GM13977 (cell line): ENCODE measurements at places on chromosomes 11 and 22.

DNA sequence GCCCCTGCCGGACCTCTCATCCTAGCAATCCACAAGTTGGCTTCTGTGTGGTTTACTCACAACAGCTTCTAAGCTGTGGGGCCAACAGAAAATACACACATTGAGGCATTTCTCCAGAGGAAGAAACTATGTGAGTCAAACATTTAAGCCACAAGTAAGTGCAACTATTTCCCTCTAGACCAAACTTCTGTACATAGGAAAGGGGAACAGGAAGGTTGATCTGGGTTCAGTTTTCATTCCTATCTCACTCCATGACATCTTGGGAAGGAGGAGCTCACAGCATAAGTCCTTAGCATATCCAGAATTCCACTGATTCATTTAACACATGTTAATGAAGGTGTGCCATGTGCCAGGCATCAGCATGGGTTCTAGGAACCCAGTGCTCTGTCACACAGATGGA, 72.8 kb upstream of the PICALM start:
- no peak for DNase-seq

- DNase-seq, result no peak
Measured at GRCh38 chr11:122030286-122030685, 85.7 kb downstream of the BLID start.

DNA sequence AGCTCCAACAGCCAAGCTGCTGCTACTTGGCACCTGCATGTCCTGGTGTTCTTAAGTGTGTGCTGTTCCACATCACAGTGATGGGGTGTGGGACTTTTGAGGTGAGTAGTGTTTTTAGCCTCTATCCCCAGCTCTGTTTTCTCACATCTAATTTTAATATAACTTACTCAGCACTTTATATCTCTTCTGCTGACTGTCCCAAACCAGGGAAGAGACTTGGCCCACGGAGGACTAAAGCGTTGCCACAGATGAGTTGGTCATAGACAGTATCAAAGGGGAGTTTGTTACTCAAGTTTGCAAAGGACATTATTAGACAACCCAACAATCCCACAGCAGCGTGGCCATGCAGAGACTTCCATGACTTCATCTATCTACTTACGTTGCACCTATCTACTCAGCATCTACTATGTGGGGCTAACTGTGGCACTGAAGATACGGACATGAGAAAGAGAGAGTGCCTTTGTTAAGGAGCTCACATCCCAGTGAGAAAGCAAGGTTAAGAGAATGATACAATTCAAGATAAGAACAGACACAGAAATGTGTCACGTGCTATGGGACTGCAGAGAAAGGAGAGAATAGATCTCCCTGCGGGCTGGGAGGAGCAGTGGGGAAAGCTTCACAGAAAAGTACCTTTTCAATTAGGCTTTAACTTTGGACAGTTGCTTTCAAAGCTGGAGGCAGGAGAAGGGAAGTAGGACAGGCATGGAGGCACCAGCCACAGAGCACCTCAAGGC, 82.4 kb downstream of the ME3 start:
- no peak for DNase-seq

- no peak for DNase-seq
Measured at GRCh38 chr11:128201009-128201408, 386.3 kb downstream of the ETS1 start.

DNA sequence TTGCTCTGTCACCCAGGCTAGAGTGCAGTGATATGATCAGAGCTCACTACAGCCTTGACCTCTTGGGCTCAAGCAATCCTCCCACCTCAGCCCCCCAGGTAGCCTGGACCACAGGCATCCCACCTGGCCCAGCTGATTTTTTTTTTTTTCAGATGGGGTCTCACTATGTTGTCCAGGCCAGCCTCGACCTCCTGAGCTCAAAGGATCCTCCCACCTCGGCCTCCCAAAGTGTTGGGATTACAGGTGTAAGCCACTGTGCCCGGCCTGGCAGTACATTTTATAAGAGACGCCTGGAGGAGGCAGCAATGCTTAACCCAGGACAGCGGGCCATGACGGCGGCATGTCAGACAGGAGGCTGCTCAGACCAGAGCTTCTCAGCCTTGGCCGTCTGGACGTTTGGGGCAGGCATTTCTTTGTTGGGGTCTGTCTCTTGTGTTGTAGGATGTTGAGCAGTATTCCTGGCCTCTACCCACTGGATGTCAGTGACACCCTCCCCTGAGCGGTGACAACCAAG, 4.3 kb downstream of the LGALS2 start:
- no peak for DNase-seq

- no peak for DNase-seq
Measured at GRCh38 chr22:49942565-49943404, 17.8 kb upstream of the PIM3 start.

- DNase-seq, result no peak
Measured at GRCh38 chr11:62241095-62241494, 944 bp upstream of the SCGB1D2 start.

DNA sequence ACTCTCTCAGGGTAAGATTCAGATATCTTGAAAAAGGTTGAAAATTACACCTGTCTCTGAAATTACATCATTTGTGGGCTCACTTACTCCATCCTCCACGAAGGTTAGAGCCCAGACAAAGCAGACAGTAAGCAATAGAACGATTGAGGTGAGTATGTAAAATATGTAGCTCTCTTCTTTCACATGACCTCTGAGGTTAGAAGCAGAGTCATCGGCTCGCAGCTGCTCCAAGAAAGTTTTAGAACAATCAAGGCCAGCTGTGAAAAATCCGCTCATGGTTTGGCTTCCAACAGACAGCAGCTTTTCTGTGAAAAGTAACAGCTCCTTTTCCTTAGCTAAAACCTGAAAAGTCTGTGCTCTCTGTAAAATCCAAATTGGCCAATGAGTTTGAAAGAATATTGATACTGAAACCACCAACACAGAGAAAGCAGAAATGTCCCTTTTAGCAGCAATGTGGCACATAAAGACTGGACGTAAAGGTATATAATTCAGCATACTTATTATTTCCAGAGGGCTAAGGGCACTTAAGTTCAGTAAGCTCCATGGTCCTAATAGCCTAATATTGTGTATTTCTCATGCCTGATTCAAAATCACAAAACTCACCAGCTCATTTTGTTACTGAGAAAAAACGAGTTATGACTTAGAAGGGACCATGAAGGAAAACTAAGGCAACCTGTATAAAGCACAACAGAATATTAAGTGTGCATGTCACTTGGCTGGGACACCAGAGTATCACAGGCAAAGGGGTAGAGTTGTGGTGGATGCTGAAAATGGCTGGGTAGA, 78.2 kb downstream of the FAM76B start:
- DNase-seq, result no peak

DNA sequence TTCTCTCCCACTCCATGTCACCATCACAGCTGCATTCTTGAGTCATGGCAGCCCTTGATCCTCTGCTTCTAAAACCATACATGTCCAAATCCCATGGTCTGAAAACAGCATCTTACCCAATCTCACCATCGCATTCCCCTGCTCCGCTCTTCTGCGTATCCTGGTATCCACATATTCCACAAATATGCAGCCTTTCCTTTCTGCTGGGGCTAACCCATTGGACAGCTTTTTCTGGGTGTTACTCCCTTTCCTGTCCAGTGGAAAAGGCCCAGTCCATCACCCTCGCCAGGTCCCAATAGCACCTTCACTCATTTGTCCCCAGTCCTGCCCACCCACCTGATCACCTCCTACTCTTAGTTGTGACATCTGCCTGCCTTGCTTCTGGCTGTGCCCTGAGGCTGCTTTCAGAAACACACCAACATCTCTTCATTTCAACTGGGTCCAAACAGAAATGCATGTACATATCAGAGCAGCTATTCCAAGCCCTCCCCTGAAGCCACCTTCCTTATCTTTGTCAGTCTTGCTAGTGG, 237.6 kb upstream of the TBCEL start:
- DNase-seq, result no peak

- DNase-seq, result no peak
Measured at GRCh38 chr22:49735901-49736421, 91.7 kb downstream of the BRD1 start.

DNA sequence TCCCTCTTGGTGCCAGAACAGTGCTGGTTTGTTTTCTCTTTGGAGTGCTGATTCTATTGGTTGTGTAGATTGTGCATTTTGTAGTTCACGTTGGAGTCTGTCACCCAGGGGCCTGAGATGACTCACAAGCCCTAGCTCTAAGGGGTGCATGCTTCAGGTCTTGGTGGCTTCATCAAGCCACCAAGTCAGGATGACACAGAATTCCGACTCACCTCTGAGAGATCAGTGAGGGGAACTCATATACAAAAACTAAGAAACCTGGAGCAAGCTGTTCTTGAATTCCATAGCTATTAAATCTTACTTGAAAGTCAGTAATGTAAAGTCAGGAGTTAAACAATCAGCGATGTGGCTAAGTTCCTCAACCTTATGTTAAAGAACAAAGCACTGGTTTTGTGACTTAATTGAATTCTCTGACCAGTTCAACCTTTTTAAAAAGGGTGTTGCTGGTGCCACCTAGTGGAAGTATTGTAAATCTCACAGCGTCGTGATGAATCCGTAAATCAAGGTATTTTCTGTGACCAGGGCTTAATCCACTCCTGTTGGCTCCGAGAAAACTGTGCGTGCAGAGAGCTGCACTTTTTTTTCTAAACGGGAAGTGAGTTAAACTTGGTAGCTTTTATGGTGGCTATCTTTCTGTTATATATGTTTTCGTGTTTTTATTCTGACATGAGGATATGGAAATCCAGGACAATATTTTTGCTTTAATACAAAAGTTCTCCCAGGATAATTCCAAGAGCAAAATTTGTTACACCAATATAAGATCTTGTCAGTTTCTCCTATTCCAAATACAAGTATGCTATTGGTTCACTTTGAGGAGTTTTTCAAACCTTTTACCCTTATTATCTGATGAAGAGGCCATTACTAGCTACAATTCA, 14.6 kb downstream of the MMP13 start:
- peak; percentile 55 for DNase-seq

DNA sequence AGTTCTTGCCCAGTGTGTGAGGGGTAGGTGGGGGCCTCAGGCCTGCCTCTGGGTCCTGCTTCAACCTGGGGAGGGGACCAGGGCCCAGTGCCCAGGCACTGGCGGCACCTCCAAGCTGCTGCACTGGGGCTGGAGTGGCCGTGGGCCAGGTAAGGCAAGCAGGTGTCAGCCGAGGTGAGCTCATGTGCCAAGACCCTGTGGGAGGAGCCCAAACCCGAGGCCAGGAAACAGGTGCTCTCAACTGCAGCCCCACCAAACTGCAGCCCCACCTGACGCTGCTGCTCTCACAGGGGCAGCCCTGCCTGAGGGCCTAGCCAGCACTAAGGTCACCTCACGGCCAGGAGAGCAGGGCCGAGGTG, 18.1 kb upstream of the GNB1L start:
- DNase-seq, result no peak

DNA sequence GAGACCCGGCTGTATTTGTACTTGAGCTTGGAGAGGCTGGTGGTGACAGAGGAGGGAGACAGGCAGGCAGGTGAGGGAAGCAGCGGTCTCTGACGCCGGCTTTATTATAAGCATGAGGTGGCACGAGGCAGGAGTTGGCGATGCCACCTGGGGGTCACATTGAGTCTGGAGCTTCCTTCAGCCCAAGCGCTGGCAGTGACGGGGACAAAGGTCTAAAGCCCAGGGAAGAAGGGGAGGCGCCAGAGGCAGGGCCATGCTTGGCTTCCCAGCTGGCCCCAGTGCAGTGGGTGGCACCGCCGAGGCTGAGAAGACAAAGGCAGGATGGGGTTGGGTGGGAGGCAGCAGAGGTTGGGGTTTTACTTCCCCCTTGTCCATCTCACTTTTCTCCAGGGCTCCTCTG, 4.5 kb downstream of the FXYD2 start:
- DNase-seq, result no peak

- no peak for DNase-seq
Measured at GRCh38 chr22:48605856-48606481, 1221.7 kb downstream of the BRD1 start.

DNA sequence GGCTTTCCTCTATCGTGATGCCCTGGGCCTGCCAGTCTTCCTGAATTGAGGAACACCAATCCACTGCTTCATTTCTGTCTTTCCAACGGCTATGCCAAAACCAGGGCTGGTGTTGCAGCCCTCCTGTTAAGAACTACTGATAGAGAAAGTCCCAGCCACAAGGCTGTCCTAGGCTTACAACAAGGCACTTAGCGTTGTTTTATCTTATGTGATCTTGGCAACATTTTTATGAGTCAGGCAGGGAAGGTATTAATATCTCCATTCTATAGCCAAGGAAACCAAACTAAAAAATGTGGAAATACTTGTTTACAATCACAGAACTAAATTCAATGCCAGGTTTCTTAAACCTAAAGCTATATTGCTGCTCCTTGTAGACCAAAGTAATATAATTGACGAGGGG, 89.9 kb upstream of the AMOTL1 start:
- no peak for DNase-seq

- DNase-seq, result peak; percentile 47
Measured at GRCh38 chr22:39496131-39496838, 5.8 kb upstream of the MIEF1 start.

- no peak for DNase-seq
Measured at GRCh38 chr11:11568651-11569229, 53.1 kb downstream of the GALNT18 start.

DNA sequence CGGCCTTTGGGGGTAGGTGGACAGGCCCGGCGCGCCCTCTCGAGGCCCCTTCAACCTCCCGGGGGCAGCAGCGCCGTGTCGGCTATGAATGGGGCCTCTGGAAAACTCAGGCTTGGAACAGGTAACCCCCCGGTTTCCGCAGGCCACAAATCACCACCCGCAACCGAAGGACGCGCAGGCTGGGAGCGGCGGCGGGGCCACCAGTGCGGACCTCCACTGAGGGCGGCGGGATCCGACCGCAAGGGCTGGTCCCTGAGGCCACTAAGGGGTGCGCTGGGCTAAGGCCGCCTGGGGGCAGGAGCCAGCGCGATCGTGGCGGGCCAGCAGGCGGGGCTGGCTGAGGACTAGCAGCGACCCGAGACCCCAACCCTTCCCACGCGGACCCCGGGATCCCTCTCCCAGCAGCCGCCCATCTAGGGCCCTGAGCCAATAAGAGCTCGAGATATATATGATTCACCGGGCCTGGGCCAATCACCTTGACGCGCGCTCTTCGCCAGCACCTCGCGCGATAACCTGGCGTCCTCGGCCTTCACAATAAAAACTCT, 609 bp upstream of the ATF4 start:
- DNase-seq, result peak; percentile 99

- DNase-seq, result no peak
Measured at GRCh38 chr11:62477927-62478326, 59.1 kb downstream of the SCGB1A1 start.

DNA sequence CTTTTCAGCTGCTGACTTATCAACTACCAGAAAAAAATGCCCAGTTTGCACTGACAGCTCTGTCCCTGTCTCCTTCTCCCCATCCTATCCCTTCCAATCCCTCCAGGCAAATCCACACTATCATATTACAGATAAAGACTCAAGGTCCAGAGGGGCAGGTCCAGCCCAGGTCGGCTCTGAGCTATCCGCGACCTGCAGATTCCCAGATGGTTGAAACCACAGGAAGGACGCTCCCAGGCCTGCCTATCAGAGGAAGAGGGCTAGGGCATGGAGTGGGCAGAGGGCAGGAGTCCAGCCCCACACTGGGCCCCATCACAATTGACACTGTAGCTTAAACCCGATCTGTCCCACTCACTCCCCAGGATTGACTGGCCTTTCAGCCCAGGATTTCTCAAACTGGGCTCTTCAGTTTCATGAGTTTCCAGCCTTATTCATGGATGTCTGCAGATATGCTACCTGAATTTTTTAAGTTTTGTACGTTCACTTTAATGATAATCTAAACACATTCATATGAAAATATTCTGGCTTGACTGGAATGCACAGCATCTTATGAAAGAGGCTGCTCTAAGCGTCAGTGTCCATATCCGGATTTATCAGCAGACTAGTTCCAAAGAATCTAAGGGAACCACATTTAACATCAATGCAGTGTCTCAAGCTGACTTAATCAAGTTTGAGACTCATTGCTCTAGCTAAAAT, 16.4 kb upstream of the FCHSD2 start:
- no peak for DNase-seq
